ENCODE measurements at places on chromosomes 7 and 10. TPM values are rescaled to one million over a fixed set of nuclear protein-coding genes. Genes with fewer than 3 reads are reported as not detected.

GRCh38 chr10:7260912-7261311, 149.9 kb downstream of the SFMBT2 start:
- H3K27me3 ChIP-seq = no peaks in the 10 kb centered on the region
- H3K27ac ChIP-seq = peak overlapping the region; percentile 82
- H3K36me3 ChIP-seq = no peaks in the 10 kb centered on the region
- H3K4me3 ChIP-seq = no peak overlapping the region
- H3K4me1 ChIP-seq = peaks cover 6% of the 10 kb centered on the region

- H3K4me1 ChIP-seq = peaks cover 7% of the 10 kb centered on the region
- no peak overlapping the region for H3K27ac ChIP-seq
- no peaks in the 10 kb centered on the region for H3K36me3 ChIP-seq
- DNase-seq = no peak
- H3K4me3 ChIP-seq = no peak overlapping the region
Observed at GRCh38 chr10:87685832-87686574, 26.3 kb downstream of the PAPSS2 start.

- H3K4me3 ChIP-seq = no peak overlapping the region
- no peaks in the 10 kb centered on the region for H3K36me3 ChIP-seq
- no peaks in the 10 kb centered on the region for H3K4me1 ChIP-seq
- no peak for DNase-seq
- H3K27ac ChIP-seq = no peak overlapping the region
Observed at GRCh38 chr7:88268051-88268450, 38.6 kb downstream of the STEAP4 start.

GRCh38 chr10:125010362-125010761, 68.4 kb downstream of the ZRANB1 start:
- peaks cover 9% of the 10 kb centered on the region for H3K4me1 ChIP-seq
- H3K27ac ChIP-seq = no peak overlapping the region
- no peaks in the 10 kb centered on the region for H3K27me3 ChIP-seq
- peaks cover 20% of the 10 kb centered on the region for H3K36me3 ChIP-seq

DNA sequence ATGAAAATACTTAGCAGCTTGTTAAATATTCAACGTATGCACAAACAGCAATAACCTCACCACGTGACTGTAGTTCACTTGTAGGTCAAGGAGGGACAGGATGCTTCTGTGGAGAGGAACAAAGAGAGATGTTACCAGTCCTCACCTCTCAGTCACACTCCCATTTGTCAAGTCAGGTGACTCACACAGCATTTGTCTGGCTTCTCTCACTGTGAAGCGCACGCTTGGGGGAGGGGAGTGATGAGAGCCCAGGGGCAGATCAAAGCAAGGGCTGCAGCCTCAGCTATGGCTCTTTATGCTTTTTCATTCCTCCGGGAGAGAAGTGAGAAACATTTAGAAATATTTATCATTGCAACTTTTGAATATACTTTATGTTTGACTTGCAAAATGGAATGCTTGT, 2.9 kb upstream of the RBM20 start:
- no peak overlapping the region for H3K27ac ChIP-seq
- H3K36me3 ChIP-seq = no peaks in the 10 kb centered on the region
- DNase-seq = peak; percentile 37
- peaks cover 4% of the 10 kb centered on the region for H3K4me1 ChIP-seq
- no peak overlapping the region for H3K4me3 ChIP-seq

GRCh38 chr7:12990440-12990839, 303.0 kb downstream of the ARL4A start:
- peaks cover 2% of the 10 kb centered on the region for H3K4me1 ChIP-seq
- no peaks in the 10 kb centered on the region for H3K36me3 ChIP-seq
- H3K27me3 ChIP-seq = no peaks in the 10 kb centered on the region

The AKR1C8 gene
- not detected for total RNA-seq

DNA sequence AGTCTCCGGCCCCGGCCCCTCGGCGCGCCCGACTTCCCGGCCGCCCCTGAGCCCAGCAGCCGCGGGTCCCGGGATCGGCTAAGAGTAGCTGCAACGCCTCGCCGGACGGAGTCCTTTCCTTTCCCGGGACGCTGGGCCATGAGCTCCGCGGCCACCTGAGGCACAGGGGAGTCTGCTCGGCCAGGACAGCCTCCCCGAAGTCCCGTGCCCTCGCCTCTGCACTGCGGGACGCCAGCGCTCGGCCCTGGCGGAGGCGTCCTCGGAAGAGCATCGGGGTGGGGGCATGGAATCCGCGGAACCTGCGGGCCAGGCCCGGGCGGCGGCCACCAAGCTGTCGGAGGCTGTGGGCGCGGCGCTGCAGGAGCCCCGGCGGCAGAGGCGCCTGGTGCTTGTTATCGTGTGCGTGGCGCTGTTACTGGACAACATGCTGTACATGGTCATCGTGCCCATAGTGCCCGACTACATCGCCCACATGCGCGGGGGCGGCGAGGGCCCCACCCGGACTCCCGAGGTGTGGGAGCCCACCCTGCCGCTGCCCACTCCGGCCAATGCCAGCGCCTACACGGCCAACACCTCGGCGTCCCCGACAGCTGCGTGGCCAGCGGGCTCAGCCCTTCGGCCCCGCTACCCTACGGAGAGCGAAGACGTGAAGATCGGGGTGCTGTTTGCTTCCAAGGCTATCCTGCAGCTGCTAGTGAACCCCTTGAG, 502 bp downstream of the SLC18A3 start:
- H3K27me3 ChIP-seq = peaks cover 76% of the 10 kb centered on the region
- no peaks in the 10 kb centered on the region for H3K4me1 ChIP-seq
- H3K27ac ChIP-seq = no peak overlapping the region

The TSPAN33 gene
- 0.36 TPM for total RNA-seq

GRCh38 chr7:157658851-157659412, 322.1 kb downstream of the DNAJB6 start:
- H3K36me3 ChIP-seq = no peaks in the 10 kb centered on the region
- no peak overlapping the region for H3K27ac ChIP-seq
- no peaks in the 10 kb centered on the region for H3K27me3 ChIP-seq
- H3K4me1 ChIP-seq = no peaks in the 10 kb centered on the region
- H3K4me3 ChIP-seq = no peak overlapping the region

GRCh38 chr7:159032753-159033472, 111.8 kb downstream of the VIPR2 start:
- no peaks in the 10 kb centered on the region for H3K4me1 ChIP-seq
- H3K27ac ChIP-seq = no peak overlapping the region
- H3K36me3 ChIP-seq = no peaks in the 10 kb centered on the region

DNA sequence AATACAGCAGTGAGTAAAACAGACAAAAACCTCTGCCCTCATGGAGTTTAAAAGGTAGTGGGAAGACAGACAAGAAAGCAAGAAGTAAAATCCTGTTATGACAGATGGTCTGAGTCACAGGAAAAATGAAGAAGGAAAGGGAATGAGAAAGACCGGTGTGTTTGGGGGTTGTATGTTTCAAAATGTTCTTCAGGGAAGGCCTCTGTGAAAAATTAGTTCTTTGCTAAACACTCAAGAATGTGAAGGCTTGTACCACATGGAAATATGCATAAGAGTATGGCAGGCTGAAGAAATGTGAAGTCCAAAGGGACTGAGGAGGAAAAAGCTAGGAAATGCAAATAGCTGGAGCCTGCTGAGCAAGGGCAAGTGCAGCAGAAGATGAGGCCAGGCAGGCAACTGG, 315.9 kb upstream of the SEMA3A start:
- H3K4me1 ChIP-seq = peaks cover 9% of the 10 kb centered on the region
- H3K36me3 ChIP-seq = no peaks in the 10 kb centered on the region
- 0 out of 2 replicates have a peak overlapping the region, but pooled peaks have one; percentile 11 for H3K27ac ChIP-seq
- H3K27me3 ChIP-seq = no peaks in the 10 kb centered on the region
- DNase-seq = peak; percentile 78

DNA sequence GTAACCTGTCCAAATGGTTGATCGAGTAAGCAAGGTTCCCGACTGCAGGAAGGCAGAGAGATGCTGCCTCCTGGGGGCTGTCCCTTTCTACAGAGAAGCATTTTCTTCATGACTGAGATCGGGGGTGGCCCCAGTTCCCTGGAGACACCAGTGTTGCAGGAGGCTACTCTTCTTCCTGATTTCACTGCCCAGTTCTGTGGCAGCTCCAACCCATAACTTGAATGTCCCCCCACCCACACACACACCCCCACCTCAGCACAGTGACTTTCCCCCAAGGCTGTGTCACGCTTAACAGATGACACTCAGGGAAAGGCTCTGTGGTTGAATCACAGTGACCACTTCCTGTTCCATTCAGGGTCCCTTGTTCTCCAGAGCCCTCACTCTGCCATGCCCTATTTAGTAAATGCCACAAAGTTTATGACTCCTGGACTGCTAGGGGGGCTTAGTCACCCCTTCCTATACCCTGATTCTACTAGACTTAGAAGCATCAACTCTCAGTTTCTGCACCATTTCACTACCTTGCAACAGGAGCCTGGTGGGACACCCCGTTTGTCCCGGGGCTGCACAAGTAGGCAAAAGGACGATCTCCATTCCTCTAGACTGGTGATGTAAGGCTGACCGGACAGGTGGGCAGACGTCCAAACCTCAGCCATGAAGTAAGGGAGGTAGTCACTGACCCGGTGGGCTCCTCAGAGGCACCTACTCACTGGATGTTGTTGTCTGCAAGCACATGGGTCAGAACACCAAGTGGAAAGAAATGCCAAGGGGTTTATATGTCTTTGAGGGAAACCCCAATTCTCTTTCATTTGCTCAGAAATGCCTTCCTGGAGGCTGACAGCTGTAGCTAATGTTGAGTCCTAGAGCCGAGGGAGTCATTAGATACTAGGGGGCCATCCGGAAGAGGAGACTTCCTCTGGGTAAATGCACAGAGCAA, 31.3 kb upstream of the SMC3 start:
- peak; percentile 92 for DNase-seq
- no peaks in the 10 kb centered on the region for H3K36me3 ChIP-seq

The LIPN gene
- not detected for total RNA-seq

DNA sequence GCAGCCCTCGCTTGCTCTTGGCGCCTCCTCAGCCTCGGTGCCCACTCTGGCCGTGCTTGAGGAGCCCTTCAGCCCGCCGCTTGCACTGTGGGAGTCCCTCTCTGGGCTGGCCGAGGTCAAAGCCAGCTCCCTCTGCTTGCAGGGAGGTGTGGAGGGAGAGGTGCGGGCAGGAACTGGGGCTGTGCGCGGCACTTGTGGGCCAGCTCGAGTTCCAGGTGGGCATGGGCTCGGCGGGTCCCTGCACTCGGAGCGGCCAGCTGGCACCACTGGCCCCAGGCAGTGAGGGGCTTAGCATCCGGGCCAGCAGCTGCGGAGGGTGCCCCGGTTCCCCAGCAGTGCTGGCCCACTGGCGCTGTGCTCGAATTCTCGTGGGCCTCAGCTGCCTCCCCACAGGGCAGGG, 152.1 kb upstream of the SEMA3C start:
- no peaks in the 10 kb centered on the region for H3K4me1 ChIP-seq
- H3K27ac ChIP-seq = no peak overlapping the region
- H3K27me3 ChIP-seq = no peaks in the 10 kb centered on the region
- no peak overlapping the region for H3K4me3 ChIP-seq
- no peak for DNase-seq

The ADCYAP1R1 gene
- not detected for total RNA-seq

The ITIH2 gene
- total RNA-seq = not detected

- no peak overlapping the region for H3K27ac ChIP-seq
- H3K36me3 ChIP-seq = no peaks in the 10 kb centered on the region
- H3K27me3 ChIP-seq = no peaks in the 10 kb centered on the region
- H3K4me1 ChIP-seq = no peaks in the 10 kb centered on the region
Observed at GRCh38 chr7:136144182-136144581, 167.0 kb upstream of the MTPN start.

The EPHB6 gene
- under 0.01 TPM for total RNA-seq

DNA sequence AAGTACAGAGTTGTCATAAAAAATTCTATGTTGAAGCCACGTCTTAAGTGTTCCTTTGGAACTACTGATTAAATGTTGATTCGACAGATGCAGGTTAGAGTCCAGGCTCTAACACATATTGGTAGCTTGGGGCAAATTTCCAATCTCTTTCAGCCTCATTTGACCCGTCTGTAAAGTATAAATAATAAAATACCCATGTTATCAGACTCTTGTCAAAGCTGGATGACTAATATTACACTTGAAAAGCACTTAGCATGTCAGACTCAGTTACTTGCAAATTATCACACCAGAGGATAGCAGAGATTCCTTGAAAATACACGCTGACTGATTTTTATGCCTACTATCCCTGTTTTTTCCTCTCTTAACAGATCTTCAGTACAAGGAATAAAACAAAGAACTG, 18.1 kb upstream of the MACC1 start:
- peaks cover 3% of the 10 kb centered on the region for H3K4me1 ChIP-seq
- no peaks in the 10 kb centered on the region for H3K27me3 ChIP-seq
- no peak for DNase-seq
- H3K36me3 ChIP-seq = no peaks in the 10 kb centered on the region
- no peak overlapping the region for H3K27ac ChIP-seq
- H3K4me3 ChIP-seq = no peak overlapping the region

DNA sequence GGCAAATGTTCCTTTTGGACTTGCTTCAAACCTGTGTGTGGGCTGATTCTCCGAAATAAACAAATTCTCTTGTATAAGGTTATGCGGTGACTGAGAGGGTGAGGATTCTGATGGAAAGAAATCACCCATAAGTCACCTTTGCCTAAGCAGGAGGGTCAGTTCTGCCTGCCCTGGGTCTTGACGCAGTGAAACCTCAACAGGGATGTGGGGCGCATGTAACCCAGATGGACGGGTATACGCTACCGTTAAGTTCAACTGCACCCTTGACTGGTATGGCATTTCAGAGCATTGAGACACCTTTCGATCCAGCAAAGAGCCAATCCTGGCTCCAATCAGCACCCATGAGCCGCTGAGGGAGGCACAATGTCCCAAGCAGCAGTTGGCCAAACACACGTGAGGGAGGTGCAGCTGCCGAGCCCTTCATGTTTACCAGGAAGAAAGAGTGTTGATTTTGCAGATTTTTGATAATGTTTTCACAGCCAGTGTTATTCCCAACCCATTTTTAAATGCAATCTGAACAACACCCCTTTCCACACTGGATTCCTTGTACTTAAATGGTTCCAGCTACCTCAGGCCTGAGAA, 48.1 kb downstream of the SORBS1 start:
- H3K4me3 ChIP-seq = no peak overlapping the region
- 0 out of 2 replicates have a peak, but pooled peaks cover 2% of the 10 kb centered on the region for H3K4me1 ChIP-seq
- no peak for DNase-seq
- no peaks in the 10 kb centered on the region for H3K36me3 ChIP-seq
- H3K27ac ChIP-seq = no peak overlapping the region

- no peaks in the 10 kb centered on the region for H3K36me3 ChIP-seq
- H3K27me3 ChIP-seq = no peaks in the 10 kb centered on the region
- DNase-seq = peak; percentile 33
- H3K4me1 ChIP-seq = no peaks in the 10 kb centered on the region
Observed at GRCh38 chr7:150356265-150356897, 12.2 kb upstream of the REPIN1 start.

- no peaks in the 10 kb centered on the region for H3K4me1 ChIP-seq
- H3K36me3 ChIP-seq = peaks cover 57% of the 10 kb centered on the region
- H3K27ac ChIP-seq = no peak overlapping the region
- no peaks in the 10 kb centered on the region for H3K27me3 ChIP-seq
- no peak overlapping the region for H3K4me3 ChIP-seq
- DNase-seq = no peak
Observed at GRCh38 chr7:148799893-148800555, 84.1 kb downstream of the EZH2 start.

The HMX2 gene
- not detected for total RNA-seq

DNA sequence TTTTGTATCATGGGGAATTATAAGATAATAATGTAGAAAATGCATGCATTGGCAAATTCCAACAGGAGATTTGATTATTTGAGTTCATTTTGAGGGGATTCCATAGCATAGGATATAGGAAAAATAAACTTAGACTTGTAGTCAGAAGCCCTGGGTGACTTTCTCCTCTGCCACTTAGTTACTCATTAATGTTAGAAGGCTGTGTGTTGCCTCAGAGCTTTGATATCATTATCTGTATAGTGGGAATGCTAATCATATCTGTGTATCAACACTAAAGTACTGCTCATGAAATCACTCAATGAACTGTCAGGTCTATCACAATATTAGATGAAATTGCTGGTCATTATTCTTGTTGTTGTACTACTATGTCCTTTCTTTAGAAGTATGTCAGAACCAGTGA, 23.0 kb upstream of the TEX47 start:
- H3K4me1 ChIP-seq = no peaks in the 10 kb centered on the region
- no peak overlapping the region for H3K4me3 ChIP-seq
- H3K27me3 ChIP-seq = no peaks in the 10 kb centered on the region
- no peaks in the 10 kb centered on the region for H3K36me3 ChIP-seq
- no peak for DNase-seq

The ASAH2 gene
- total RNA-seq = 0.18 TPM
